Caki2 (cell line): ENCODE measurements at places on chromosomes 3 and 15. TPM values are rescaled to one million over a fixed set of nuclear protein-coding genes. Genes with fewer than 3 reads are reported as not detected.
A peak's percentile ranks its signal among the peaks of the same experiment; 100 is the strongest.

GRCh38 chr3:139506766-139507165, 30.4 kb upstream of the RBP2 start:
- DNase-seq, result peak; percentile 9

GRCh38 chr3:45980229-45980813, 15.3 kb downstream of the FYCO1 start:
- no peak for DNase-seq

- DNase-seq, result peak; percentile 36
Measured at GRCh38 chr3:167705840-167706239, 28.9 kb downstream of the PDCD10 start.

GRCh38 chr3:178300441-178300959, 235.7 kb upstream of the KCNMB2 start:
- no peak for DNase-seq

DNA sequence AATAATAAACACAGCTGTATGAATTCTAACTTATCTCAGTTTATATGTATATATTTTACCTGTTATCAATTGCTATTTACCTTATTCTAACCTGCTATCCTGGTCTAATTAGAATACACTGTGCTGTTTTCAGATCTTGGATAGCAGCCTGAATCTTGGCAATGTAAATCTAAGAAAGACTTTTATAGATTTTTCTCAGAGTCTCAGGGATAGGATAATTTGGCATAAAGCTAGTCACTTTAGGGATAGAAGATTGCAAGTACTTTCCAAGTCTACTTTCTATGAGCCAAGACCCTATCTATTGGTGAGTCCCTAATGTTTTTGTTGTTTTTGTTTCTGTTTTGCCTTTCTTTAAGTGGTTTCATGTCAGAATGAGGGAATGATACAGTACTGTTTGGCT, 695.7 kb downstream of the NAALADL2 start:
- no peak for DNase-seq

DNA sequence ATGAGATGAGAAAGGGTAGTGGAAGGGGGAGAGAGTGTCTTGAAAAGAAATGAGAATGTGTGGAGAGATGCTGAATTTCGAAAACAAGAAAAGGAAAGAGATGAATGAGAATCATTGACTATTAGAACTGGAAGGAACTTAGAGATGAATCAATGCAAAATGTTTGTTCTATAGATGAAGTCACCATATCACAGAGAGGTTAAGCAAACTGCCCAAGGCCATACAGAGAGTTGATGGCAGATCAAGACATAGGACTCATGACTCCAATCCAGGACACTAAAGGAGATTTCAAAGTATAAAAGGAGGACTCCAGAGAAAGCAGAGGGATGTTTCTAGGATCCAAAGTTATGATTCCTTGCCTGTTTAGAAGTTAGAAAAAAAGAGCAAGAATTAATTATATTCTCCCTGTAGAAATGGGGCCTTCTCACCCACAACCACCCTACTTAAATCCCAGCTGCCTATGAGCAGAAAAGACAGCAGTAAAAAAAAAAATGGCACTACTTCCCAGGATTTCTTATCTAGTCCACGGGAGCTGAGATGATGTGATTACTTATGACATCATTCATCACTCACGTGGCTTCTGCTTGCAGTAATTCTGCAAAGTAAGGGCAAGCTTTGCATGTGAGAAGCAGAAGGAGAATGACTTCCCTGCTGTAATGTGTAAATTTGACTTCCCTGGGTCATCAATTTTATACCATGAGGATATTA, 210.8 kb upstream of the MRPL3 start:
- DNase-seq, result no peak

CD86 gene
- total RNA-seq, result not detected in 2 replicates
